Kidney epithelial cell (primary cell): ENCODE measurements at places on chromosomes 3 and 15.

DNA sequence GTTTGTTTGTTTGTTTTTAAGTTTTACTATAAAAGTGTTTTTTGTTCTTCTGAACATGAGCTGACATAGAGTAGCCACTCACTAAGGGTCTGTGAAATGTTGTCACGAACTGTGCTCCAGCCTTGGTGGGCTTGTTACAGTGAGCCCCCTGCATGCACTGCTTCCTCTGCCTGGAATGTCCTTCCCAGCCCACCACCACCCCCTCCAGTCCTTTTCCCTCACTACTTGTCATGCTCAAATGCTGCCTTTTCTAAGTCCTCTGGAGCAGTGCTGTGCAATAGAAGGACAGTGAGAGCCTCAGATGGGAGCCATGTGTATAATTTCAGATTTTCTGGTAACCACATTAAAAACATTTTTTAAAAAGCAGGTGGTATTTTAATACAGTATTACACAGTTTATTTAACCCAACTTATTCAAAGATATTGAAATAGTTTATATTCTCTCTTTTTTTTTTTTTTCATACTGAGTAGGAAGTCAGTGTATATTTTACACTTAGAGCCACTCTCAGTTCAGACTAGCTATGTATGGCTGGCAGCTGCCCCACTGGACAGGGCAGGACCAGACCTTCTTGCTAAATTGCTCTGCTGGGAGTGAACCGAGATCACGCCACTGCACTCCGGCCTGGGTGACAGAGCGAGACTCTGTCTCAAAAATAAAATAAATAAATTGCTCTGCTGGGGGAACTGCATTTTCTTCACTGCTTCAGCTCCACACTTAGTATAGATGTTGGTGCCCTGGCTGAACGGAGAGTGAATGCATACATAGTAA, 26.9 kb downstream of the MKRN2OS start:
- no peak for DNase-seq

- DNase-seq: no peak
Measured at GRCh38 chr15:70127288-70127746, 29.6 kb upstream of the TLE3 start.

DNA sequence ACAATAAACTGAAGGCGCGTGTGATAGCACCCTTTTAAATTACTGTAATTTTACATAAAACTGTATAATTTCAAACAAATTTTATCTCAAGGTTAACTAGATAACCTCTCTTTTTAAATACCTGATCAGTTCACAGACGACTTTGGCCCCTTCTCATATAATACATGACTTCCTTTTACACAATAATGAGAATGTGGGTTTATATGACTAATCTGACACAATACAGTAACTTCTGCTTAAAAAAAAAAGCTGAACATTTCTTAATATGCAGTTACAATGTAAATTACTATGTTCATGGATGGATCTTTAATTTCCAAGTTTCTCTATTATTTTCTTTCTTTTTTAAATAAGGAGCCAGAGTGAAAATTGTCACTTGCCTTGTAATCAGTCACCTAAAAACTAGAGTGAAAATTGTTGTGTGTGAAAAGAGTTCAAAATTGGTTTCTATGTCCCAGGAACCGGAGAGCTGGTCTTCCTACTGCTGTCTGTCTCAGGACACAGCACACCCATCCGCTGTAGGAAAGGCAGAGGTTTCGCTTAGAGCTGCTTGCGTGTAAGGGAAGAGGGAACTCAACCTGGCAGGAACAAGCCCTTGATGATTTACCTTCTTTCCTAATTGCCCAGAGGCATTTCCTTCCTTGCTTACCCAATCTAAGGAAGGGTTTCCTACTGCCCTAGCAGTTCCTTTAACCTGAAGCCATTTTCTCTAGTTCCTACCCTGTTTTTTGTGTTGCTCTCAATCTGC, 33.3 kb downstream of the PLD1 start:
- no peak for DNase-seq

DNA sequence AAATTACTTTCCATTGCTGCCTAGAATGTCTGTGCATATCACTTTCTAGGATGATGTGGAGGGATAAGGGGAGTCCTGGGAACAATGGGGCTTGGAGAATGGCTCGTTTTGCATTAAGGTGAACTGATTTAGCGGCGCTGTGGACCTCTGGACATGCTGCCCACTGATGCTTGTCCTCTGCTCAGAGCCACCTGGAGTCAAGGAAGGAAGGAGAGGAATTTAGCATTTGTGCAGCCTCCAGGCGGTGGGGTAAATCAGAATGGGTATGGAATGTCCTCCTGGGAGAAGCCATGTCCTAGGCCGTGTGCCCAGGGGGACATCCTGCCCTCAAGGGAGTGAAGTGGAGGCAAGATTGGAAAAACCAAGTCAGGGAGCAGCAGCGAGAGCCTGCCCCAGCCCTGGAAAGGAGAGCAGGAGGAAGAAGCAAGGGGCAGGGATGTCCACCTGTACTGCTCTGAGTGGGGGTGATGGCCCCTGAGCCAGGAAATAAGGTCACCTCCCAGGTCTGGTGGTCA, 37.8 kb downstream of the KY start:
- DNase-seq: no peak

GRCh38 chr3:156251424-156251823, 131.0 kb downstream of the KCNAB1 start:
- no peak for DNase-seq

DNA sequence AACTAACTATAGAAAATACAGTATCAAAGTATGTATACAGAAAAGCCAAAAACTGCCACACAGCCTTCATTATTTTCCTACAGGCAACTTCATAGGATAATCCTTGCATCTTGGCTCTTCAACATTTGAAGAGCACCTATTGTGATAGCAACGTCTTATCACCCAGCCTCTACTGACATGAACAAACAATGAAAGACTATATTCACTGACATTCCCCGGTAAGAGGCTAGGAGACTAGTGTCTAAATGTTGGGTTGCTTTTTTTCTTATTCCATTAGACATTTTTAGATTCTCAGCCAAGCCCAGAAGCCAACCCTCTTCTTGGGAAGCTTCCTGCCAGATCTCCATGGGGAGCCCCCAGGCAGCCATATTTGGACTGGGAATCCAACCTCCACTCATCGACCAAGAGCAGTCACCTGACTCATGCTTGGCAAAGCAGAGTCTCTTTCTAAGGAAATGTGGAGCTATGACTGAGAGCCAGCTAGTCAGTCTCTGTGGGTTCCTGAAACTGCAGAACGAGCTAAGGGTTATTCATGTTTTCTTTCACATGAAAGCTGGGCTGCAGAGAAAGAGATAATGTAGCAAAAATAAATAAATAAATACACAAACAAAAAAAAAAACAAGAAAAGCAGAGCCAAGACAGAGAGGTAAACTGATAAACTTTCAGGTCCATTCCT, 227.5 kb downstream of the MAGI1 start:
- DNase-seq: no peak

- DNase-seq: no peak
Measured at GRCh38 chr15:66593219-66593780, 27.5 kb upstream of the LCTL start.

DNA sequence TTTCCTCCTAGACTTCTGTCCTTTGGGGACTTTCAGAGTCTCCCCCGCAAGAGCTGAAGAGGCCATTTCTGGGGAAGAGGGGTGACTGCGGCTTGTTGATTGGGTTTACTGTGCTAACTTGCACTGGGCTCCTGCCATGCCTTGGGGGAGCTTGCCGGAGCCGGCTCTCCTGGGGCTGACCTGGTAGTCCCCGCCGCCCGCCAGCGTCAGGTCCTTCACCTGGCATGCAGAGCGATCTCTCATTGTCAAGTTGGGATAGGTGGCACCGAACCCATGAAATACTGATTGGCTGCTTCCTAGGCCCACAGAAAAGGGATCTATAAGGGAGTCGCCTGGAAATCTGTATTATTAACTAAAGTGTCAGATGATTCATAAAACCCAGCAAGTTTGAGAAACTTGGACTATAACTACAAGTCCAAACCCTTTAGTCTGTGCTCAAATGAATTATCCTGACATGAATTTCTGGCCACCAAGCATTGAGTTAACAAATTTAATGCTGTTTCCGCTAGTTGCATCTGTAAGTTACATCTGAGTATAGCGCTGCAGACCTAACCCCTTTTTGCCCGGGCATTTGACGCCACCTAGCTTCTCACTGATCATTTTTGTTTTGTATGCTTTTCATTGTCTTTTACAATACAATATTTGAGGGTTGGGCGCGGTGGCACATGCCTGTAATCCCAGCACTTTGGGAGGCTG, 607 bp upstream of the IMP3 start:
- no peak for DNase-seq

DNA sequence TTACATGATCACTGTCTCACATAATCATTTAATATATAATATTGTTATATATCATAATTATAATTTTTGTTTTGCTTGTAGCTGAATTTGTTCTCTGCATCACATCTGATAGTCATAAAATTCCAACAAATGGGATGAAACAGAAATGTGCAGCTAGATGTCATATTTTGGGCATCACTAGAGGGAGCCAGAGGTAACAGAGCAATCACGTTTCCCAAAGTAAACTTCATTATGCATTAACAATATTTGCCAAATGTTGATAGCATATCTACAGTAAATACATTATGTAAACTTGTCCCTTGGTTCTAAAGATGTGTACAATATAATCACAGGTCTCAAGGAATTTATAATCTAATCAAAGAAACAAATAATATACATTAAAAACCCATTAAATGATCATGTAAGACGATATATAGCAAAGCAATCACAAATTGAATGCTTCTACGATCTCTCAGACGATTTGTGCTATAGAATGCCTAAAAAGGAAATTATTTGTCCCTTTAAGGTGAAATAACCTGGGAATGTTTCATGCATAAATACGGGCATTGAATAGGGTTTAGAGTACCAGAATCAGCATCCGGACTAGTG, 234.2 kb upstream of the MCTP2 start:
- DNase-seq: no peak

GRCh38 chr3:129929383-129929782, 35.9 kb upstream of the TMCC1 start:
- no peak for DNase-seq

DNA sequence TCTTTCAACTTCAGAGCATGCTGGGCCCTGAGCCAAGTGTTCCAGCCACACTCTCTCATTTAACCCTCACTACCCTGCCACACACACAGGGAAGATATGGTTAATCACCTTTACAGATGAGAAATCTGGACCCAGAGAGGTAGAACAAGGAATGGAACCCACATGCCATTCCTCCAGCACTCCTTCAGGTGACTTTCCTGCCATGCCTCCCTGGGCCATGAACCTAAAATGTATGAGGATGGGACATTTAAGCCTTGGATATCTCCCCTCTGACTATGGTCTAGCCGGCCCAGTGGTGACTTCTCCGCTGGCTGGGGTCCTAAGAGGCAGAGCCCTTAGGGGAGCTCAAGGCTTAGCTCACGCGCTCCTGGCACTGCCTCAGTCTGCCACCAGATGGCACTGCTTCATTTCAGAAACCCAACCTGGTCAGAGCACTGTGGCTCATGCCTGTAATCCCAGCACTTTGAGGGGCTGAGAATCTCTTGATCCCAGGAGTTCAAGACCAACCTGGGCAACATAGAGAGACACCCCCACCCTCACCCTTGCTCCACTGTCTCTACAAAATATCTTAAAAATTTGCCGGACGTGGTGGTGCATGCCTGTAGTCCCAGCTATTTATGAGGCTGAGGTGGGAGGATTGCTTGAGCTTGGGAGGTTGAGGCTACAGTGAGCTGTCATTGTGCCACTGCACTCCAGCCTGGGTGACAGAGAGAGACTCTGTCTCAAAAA, 2.2 kb upstream of the DCAF1 start:
- DNase-seq: peak; percentile 18

GRCh38 chr15:35286721-35287120, 201.6 kb upstream of the NANOGP8 start:
- no peak for DNase-seq

DNA sequence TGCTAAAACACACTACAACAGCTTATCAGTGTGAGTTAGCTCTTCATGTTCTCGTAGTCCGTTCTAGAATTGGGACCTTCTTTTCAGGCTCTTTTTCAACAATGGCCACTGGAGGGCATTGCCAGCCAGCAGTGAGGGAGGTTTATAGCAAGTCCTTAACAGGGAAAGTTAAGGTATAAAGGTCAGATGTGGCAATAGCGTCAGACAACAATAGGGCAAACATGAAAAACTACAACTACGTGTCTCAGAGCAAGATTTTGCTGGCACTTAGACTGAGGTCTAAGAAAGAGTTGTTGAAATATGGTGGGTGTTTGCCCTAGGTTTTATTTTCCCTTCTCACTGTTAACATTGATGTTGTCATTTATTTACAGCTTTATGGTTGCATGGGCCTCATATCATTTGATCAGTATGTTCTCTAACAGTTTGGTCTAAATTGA, 161.4 kb downstream of the GMNC start:
- peak; percentile 43 for DNase-seq

GRCh38 chr3:37625051-37625450, 236.6 kb upstream of the CTDSPL start:
- DNase-seq: no peak

- DNase-seq: no peak
Measured at GRCh38 chr3:111590143-111590491, 5.0 kb downstream of the ZBED2 start.

GRCh38 chr15:71083349-71083748, 31.9 kb upstream of the THSD4 start:
- DNase-seq: no peak

- no peak for DNase-seq
Measured at GRCh38 chr3:10365791-10366190, 44.9 kb upstream of the SEC13 start.

- DNase-seq: no peak
Measured at GRCh38 chr3:17322106-17322793, 420.2 kb downstream of the TBC1D5 start.

- DNase-seq: no peak
Measured at GRCh38 chr15:23758891-23759290, 71.8 kb upstream of the NDN start.

GRCh38 chr3:138186803-138187295, 252 bp upstream of the ARMC8 start:
- DNase-seq: peak; percentile 39

GRCh38 chr3:116112696-116113095, 332.6 kb downstream of the LSAMP start:
- DNase-seq: no peak

DNA sequence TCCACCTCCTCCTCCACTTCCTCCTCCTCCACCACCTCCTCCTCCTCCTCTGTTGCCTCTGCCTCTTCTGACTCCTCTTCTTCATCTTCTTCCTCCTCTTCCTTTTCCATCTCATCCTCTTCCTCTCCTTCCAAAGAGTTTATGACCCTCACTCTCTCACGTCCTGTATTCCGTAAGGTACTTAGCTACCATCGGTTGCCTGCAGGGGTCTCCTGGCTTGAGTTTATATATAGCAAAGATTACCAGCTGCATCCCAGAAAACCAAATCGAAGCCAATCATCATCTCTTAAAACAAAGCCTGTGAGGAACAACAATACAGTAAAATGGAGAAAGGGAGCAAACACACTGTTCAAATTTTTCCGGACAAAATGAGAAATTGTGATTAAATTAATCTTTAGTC, 317.4 kb downstream of the C3orf38 start:
- DNase-seq: no peak

GRCh38 chr3:165206454-165207266, 10.5 kb upstream of the SLITRK3 start:
- DNase-seq: peak; percentile 28

DNA sequence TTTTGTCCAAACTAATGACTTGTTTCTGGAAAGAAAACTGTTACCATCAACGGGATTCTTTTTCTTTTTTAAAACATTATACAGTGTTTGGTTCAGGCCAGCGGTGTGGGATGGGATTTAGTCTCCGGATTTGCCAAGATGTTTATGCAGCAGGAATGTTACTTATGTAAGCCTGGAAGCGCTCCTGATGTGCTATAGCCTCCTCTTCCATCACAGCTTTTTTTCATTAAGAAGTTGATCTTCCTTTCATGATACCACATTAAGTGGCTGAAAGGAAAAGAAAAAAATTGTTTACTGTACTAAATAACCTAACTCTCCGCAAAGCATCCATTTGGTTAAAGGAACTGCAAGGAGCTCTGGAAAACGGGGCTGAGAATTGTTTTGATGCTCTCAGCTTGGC, 120.5 kb upstream of the ALDH1A3 start:
- no peak for DNase-seq
